ENCODE measurements at places on chromosomes 16 and 17.

- no peak for DNase-seq
Measured at GRCh38 chr16:70590722-70591415, 55.5 kb upstream of the IL34 start.

- no peak for DNase-seq
Measured at GRCh38 chr16:5215901-5216300, 118.3 kb upstream of the EEF2KMT start.

DNA sequence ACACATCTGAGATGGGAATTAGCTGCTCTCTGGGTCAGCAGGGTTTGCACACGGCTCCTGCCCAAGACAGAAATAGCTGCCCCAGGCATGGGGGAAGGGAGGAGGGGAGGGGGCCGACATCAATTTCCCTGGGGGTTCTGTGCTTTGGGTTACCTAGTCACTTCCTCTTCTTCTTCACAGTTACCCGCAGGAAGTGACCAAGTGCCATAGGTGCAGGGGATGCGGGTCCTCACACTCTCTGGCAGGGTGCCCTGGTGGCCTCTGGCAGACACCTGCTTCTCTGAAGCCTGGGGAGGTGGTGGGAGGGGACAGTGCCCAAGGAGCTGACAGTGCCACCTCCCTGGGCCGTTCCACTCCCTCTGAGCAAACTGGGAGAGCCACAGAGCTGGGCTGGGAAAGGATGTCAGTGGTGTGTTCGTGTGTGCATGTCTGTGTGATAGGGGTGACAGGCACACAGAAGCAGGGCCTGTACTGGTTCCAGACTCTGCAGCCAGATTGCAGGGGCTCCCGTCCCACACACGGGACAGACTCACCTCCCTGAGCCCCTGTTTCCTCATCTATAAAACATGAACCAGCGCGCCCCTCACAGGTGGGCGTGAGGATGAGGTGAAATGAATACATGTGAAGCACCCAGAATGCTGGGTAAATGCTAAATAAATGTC is 18.2 kb downstream of the SCN4A start:
- peak; percentile 16 for DNase-seq

DNA sequence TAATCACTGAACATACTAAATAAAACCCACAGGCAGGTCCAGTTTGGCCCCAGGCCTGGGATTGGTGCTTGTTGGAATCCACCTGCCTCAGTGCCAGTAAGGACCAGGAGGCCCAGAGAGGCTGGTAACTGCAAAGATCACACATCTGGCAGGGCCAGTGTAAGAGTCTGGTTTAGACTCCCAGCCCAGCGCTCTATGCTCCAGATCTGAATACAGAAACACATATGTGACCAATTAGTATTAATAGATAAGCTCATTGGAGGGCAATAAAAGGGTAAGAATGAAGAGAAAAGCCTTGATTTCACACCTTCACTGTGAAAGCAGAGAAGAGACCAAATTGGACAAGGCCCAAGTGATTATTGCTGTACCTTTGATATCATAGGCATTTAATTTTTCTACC is 13.6 kb upstream of the CCDC182 start:
- no peak for DNase-seq

DNA sequence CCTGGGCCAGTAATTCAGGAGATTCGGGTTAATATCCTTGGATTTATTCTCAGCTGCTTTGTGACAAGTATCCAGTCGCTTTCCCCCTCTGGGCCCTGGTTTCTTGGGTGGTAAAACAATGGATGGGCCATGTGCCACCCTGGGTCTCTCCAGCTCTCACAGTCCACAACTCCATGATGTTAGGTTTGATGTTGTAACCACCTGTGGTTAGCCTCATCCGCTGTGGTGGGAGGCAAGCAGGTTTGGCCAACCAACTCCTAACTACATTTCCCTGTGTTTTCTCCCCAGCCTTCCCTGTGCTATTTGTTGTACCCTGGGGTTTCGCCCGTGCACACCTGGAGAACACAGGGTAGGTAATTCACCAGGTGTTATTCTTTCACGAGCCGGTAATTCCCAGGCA is 35.1 kb downstream of the GLP2R start:
- no peak for DNase-seq

- DNase-seq: no peak
Measured at GRCh38 chr17:83143817-83144231, 64.4 kb downstream of the METRNL start.

GRCh38 chr16:76816475-76816874 is 374.5 kb upstream of the MON1B start:
- DNase-seq: no peak

- no peak for DNase-seq
Measured at GRCh38 chr17:68101987-68102314, 66.4 kb downstream of the KPNA2 start.

DNA sequence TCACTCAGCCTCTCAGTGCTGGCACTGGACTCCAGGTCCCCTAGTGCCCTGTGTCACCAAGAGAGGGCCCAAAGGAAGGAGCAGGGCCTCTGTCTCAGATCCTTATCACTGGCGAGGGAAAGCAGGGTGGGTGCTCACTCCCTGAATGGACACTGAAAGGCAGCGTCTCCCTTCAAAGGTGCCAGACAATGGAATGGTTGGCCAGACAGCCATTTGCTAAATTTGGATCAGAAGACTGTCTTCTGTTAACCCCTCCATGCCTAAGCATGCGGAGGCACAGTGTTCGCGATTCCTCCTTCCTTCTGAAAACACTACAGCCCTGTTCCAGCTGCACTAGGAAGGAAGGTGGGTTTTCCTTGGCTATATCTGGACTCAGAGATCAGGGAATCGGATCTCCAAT is 48.4 kb downstream of the SRCIN1 start:
- no peak for DNase-seq

GRCh38 chr16:30010844-30011713 is at the start of gene DOC2A:
Gene DOC2A, minus strand, starts transcription at chr16:30011027. Its CDS starts 805 bp downstream, at chr16:30010222.
- DNase-seq: peak; percentile 35

GRCh38 chr17:10151667-10152496 is 46.5 kb downstream of the GAS7 start:
- no peak for DNase-seq

DNA sequence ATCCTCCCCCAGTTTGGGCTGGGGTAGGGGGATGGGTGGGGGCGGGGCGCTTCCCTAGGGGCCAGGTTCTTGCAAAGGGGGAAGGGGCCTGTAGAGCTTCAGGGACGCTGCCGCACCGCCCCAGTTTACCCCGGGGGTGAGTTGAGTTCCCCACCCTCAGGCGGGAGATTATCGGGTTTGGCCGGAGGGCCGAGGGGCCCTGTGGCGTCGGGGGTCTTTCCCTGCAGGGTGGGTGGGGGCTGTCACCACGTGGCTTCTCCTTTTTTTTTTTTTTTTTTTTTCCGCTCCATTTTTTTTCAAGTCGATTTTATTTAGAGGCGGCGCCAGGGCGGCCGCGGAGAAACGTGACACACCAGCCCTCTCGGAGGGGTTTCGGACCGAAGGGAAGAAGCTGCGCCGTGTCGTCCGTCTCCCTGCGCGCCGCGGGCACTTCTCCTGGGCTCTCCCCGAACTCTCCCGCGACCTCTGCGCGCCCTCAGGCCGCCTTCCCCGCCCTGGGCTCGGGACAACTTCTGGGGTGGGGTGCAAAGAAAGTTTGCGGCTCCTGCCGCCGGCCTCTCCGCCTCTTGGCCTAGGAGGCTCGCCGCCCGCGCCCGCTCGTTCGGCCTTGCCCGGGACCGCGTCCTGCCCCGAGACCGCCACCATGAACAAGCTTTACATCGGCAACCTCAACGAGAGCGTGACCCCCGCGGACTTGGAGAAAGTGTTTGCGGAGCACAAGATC is at the start of gene IGF2BP1:
Gene IGF2BP1, plus strand, starts transcription at position 283 of the 724 bp plus-strand sequence. Its CDS starts 361 bp downstream, at position 644.
- no peak for DNase-seq

Measured in activated CD4-positive, alpha-beta T cell treated with anti-CD3 and anti-CD28 coated beads, Interleukin-2, amount 50 U/mL, for 1 hour (primary cell).